Neural progenitor cell (in vitro differentiated cells): ENCODE measurements at places on chromosomes 13 and 19.

GRCh38 chr13:75175575-75175974 lies 306.4 kb downstream of the TBC1D4 start:
- no peak for DNase-seq

DNA sequence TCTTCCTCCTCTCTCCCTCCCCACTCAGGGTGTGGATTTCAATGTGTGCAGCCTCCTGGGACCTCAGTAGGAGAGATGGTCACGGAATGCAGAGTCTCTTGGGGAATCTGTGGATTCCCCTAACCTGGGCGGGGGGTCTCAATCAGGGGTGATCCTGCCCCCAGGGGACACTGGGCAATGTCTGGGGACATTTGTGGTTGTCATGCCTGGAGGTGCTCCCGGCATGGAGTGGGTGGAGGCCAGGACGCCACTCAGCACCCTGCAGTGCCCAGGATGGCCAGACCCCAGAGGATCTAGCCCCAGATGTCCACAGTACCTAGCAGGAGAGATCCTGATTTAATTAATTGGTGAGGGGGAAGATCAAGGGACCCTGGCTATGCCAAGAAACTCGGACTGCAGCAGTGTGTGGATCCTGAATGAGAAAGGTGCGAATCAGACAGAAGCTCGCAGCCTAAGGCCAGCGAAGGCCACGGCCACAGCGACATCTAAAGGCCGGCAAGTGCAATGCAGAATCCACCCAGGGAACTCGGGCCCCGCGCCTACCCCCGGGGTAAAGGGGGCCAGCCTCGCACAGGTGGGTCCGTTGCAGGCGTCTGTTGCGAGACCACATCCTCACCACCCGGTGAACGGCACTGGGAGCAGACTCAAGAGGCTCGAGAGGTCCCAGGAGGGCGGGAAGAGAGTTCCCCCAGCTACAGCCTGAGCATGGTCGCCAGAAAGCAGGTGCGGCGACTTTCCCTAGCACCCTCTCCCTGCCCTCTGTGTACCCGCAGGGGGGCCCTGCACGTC lies 88.8 kb downstream of the GNG7 start:
- peak; percentile 57 for DNase-seq

DNA sequence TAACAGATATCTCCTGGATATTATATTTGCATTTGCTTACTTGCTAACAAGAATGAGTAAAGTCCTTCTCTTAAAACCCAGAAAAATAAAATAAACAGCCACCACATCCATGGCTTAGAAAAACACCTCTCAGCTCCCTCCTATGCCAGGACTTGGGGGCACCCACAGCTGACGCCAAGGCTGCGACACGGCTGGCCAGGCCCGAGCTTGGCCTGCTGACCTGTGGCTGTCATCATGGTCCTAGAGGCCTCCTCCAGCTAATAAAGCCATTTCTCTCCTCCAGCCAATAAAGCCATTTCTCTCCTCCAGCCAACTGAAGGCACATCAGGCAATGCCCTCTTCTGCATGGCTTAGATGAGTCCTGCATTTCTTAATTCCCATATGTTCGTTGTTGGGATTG lies 20.9 kb downstream of the C19orf12 start:
- DNase-seq = no peak

GRCh38 chr13:50993371-50993770 lies 83.8 kb downstream of the RNASEH2B start:
- DNase-seq = no peak

GRCh38 chr13:34155931-34156607 lies 338.1 kb downstream of the RFC3 start:
- DNase-seq = no peak
